Stimulated activated CD4-positive, alpha-beta T cell treated with anti-CD3 and anti-CD28 coated beads, Interleukin-15, amount 100 ng/mL, for 1 hour (primary cell): ENCODE measurements at places on chromosomes 4 and X.
A peak's percentile ranks its signal among the peaks of the same experiment; 100 is the strongest.

DNA sequence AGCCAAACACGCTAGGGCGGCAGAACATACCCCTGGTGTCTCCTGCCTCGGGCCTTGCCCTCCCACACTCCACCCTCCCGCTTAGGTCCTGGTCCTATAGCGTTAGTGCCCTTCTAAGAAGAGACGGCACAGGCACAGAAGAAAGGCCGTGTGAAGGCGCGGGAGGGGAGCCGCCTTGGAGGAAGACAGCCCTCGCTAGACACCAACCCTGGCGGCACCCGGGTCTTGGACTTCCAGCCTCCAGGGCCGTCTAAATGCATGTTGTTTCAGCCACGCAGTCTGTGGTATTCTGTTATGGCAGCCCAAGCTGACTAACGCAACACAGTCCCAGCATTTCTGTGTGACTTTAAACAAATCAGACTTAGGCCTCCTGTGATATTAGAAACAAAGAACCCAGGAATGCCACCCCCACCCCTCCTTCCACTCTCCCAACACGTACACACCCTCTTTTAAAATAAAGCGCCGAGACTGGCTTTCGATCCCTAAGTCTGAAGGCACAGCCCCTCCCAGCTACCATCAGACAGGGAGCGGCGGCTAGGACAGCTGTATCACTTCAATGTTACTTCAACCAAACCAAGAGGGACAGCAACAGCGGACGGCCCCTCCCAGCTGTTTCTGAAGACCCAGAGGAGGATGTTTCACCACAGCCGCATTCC, 128.0 kb downstream of the AFAP1 start:
- DNase-seq = no peak

DNA sequence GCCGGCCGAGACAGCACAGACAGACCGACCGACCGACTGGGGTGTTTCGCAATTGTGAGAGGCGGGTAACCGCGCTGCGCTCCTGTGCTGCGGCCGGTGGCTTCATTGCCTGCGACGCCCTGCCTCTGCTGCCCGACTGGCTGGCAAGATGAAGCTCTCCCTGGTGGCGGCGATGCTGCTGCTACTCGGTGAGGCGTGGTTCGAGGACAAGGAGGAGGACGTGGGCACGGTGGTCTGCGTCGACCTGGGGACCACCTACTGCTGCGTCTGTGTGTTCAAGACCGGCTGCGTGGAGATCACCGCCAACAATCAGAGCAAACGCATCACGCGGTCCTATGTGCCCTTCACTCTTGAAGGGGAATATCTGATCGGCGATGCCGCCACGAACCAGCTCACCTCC, 565.7 kb upstream of the SMIM31 start:
- DNase-seq = no peak

DNA sequence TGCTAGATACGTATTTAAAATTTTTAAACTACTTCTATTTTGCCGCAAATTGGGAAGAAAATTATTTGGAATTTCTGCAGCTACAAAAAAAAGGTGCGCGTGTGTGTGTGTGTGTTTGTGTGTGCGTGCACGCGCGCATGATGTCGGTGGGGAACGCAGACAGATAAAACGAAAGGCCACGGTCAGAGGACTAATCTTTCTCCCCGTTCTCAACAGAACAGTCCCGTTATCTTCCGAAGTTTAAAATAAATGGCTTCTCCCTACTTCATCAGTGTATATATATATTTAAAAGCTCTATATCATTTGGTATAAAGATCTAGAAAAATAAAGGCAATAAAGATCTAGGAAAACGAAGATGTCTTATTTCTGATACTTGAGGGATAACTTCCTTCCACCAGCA, 1.5 kb downstream of the MGARP start:
- DNase-seq = no peak

DNA sequence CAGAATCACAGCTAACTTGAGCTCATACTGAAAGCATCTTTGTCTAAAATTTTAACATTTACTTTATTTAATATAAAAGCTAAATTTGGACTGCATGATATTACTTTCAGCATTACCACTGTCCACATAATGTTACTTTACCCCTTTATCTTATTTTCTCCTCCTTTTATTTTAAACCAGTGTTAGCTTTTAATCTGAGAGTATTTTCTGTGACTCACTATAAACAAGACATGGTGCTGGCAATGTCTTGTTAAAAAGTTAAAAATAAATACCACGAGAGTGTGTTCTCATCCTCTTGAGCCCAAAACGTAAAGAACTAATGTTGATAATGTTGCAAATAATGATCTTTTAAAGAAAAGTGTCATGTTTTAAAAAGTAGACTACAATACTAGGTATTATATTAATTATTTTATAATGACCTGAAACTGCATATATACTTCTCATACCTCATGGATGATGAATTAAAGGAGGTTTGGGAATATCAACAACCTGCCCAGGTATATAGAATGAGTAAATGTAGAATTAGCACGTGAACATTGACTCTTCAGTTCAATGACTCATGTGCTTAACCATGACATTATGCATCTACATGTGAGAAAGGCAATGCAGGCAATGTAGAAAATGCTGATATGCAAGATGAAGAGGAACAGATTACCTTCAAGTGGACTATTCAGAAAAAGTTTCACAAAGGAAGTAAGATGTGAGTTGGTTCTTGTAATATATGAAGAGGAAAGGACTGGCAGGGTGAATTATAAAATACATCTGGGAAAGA, 454.1 kb upstream of the ADGRL3 start:
- DNase-seq = no peak

DNA sequence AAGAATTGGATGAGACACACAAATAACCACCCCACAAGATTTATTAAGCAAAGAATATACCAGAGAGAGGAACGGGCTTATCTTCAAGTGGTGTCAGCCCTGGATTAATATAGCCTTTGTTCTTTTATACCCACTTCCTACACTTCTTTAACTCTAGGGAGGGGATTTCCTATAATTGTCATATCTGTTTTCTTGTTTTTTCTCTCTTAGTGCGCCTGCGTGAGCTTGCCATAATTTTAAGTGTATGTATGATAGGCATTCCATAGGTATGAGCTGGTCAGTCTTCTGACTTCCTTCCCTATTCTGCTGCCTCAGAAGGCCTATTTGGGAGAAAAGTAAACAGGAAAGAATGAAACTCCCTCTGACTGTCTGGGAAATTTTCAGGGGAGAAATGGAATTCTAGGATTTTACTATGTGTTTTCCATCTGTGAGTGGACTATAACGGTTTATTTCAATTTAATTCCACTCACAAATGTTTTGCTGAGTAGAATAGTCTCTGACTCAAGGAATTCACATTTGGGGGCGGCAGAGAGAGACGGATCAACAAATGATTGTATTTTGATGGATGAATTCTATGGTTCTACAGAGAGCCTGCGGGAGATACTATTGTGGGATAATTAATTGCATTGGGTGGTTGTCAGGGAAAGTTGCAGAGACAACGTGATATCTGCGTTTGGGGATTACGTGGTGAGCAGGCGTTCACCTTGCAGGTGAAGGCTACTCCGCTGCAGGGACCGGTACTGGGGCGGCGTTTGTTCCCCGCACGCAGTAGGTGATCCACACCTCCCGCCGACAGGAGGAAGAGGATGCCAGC, 626 bp upstream of the CEP135 start:
- DNase-seq = peak; percentile 12

- DNase-seq = no peak
Measured at GRCh38 chrX:130014770-130015169, 32.3 kb downstream of the BCORL1 start.

GRCh38 chr4:137470806-137471205, 61.5 kb downstream of the PCDH18 start:
- DNase-seq = no peak

DNA sequence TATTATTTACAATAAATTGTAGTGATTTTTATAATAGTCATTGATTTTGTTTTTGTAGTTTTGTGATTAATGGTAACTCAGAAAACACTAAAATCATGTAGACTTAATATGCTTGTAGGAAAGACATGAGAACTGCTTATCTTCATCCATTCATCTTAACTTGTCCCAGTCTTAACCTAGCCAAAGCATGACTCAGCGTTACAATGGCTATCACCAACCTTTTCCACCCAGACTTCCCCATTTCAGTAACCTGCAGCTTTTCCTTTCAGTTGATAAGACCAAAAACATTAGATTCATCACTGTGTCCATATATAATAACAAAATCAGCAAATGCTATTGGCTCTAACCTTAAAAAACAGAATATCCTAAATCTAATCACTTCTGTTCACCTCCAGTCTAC, 106.2 kb upstream of the KLF8 start:
- DNase-seq = no peak

DNA sequence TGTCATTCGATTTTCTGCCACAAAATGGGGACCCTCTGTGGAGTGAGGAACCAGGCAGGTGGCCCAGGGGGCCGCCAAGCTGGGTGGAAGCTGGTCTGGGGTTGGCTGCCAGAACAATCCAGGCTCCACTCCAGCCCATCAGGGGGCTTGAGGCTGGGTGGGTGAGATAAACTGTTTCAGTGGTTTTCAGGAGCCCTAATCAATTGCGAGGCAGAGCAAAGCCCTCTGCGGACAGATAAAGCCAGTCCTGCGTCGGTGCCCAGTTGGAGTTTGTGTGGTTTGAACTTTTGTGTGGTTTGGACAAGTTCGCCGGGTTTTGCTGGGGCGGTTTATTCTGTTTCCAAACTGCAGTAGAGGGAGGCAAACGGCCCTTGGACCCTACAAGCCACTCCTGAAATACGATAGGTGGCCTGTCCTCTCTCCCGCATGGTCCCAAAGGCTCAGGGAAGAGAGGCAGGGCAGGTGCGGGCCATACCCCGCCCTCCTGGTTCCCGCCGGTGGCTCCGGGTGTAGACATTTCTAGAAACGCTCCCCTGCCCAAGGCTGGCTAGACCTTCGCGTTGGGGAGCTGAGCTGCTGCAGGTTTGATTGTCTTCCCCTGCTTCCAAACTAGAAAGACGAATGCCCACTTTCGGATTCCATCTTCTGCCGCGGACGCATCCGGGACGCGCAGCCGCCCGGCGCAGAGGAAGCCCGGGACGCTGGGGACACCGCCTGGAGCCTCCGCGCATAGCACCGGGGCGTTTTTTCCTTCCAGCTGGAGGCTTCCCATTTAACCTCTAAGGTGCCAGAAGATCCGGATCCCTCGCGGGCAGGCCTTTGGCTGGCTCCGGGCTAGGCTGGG, 169.0 kb upstream of the BCOR start:
- peak; percentile 28 for DNase-seq

GRCh38 chr4:158811216-158811540, 42.4 kb downstream of the FNIP2 start:
- DNase-seq = no peak

DNA sequence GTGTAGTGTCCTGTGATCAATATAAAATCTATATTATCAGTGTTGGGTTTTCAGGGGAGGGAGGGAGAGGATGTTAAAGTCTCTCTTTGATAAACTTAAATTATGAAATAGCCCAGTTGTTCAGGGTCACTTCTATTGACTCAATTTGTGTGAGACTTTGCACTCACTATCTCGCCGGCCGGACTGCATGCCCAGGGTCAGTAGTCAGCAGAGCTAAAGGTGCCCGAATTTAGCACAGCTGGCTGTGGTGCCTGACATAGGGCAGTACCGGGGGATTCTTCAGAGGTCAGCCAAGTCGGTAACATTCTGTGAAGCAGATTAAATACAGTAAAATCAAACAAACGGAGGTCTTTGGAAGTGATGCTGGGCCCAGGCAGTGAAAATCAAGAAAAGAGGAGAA, 19.2 kb downstream of the GABRQ start:
- DNase-seq = no peak

DNA sequence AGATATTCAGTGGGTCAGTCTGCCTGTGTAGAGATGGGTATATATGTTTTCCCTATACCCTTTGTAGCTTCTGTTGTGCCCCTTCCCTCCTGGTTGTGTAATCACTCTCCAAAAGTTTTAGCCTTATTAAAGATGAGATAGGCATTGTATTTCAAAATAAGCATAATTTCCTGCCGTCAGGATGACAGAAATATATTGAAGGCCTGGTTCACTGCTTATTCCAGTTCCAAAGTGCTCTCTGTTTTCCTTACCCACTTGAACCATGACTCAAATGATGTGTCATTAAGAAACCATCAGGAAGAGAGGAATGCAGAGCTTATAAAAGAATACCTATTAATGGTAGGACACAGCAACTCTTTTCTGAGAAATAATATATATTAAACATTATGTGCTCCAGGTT, 178.5 kb downstream of the GABRB1 start:
- DNase-seq = no peak

DNA sequence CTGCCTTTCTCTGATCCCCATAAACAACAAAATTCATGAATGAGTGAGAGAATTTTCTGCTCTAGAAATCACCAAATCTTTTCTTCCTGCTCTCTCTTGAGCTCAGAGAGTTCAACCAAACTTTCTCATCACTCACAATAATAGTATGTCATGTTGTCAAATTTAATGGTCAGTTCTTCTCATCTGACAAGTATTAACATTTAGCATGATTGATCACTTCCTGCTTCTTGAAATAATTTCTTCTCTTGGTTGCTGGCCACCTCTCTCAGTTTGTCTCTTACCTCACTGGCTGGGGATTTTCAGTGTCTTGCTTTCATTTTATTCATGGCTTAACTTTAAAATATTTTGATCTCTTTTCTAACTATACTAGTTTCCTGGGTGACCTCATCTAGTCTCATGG, 25.5 kb upstream of the FGF5 start:
- DNase-seq = no peak

DNA sequence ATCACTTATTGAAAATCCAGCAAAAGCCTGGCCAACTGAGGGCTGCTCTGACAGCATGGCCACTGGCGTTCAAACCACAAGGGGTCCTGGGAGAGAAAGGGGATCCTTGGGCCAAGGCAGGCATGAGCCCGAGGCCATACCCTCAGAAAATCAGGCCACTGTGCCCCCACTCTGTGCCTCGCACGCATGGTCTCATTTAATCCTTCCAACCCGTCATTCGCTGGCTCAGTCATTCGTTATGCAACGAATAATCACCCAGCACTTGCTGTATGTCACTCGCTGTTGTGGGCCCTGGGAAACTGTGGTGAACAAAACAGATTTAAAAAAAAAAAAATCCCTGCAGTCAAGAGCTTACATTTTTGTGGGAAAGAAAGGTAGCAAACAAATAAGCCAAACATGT, 112.7 kb downstream of the BCOR start:
- no peak for DNase-seq

DNA sequence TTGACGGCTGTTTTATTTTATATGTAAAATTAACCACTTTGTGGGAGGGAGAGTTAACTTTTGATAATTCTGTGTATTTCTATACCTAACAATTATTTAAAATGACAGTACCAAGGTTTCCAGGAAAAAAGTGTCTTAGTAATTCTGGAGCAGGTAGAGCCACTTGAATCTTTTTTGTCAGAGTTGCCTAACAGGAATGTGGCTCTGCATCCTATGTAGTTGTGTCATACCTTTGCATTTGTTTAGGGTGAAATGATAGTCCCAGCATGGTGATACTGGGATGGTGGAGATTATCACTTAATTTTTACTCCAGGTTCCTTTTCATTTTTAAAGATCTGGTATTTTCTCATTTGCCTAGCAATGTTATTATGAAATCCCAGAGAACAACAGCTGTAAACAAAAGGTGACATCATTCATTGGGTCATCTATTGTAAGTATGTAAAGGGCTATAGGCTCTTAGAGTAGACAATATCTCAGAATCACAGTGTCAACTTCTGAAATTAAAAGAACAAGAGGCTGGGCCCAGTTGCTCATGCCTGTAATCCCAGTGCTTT, 9.6 kb downstream of the SGMS2 start:
- DNase-seq = no peak

GRCh38 chr4:122766950-122767349, 34.4 kb downstream of the BBS12 start:
- DNase-seq = no peak

GRCh38 chr4:72390409-72390808, 178.6 kb downstream of the ADAMTS3 start:
- DNase-seq = no peak
